Thoracic aorta (tissue), 2 donors: ENCODE measurements at places on chromosomes 5 and 9. TPM values are rescaled to one million over a fixed set of nuclear protein-coding genes. Genes with fewer than 3 reads are reported as not detected.

DNA sequence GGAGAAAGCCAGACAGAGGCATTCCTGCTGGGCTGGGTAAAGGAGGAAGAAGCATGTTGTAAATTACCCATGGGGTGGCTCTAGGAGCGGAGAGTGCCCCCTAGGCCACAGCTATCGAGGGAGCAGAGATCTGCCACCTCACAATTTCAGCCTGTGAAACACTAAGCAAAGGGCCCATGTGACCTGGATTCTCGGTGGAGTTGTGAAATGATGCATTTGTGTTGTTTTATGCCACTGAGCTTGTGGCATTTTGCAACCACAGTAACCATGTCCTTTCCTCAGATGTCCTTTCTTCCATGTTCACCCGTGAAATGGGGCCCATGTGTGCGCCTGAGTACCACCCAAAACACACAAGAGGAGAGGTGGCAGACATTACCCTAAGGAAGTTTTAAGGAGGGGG lies 159.3 kb downstream of the SYK start:
- no peak for DNase-seq

Gene ANKRA2
- total RNA-seq = 13.1 TPM

DNA sequence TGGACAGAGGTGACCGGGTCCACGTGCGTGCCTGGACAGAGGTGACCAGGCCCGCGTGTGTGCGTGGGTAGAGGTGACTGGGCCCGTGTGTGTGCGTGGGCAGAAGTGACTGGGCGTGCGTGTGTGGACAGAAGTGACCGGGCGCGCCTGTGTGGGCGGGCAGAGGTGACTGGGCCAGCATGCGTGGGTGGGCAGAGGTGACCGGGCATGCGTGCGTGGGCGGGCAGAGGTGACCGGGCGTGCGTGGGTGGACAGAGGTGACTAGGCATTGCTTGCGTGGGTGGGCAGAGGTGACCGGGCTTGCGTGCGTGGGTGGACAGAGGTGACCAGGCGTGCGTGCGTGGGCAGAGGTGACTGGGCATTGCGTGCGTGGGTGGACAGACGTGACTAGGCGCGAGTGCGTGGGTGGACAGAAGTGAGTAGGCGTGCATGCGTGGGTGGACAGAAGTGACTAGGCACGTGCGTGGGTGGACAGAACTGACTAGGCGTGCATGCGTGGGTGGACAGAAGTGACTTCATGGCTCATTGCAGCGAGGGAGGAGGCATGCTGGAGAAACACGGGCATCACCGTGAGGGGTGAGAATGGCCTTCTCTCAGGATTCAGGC lies 254.1 kb upstream of the IRX4 start:
- no peak for DNase-seq

GRCh38 chr9:69963803-69964202 lies 79.8 kb upstream of the MAMDC2 start:
- no peak for DNase-seq

Gene GTF2H2C
- total RNA-seq = 9.3 TPM

- no peak for DNase-seq
Observed at GRCh38 chr5:72436796-72437471, 70.3 kb downstream of the ZNF366 start.

GRCh38 chr9:134683714-134684374 lies 42.2 kb downstream of the COL5A1 start:
- no peak for DNase-seq

DNA sequence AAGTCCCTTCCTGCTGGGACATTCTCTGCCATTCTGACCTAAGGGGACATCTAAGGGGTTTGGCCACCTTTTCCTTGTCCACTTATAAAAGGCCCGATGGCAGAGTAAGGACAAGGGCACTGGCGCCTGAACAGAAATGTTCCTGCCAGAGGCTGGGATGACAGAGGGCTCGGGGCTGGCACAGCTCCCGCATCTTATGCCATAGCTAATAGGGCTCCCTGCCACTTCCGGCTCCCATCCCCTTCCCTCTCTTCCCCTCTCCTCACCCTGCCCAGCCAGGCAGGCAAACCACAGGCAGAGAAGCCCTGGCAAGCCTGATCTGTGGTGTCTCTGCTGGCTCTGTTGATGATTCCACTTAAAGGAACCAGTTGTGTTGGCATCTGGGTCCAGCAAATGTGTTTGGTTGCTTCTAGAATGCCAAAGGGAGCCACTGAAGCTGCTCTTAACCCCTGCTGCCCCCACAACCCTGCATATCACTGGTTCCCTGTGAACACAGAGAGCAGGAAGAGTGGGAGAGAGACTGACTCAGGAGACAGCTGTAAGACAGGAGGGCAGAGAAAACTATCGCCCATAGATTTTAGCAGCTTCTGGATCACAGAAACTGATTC lies 18.4 kb upstream of the ADRA1B start:
- DNase-seq = no peak

DNA sequence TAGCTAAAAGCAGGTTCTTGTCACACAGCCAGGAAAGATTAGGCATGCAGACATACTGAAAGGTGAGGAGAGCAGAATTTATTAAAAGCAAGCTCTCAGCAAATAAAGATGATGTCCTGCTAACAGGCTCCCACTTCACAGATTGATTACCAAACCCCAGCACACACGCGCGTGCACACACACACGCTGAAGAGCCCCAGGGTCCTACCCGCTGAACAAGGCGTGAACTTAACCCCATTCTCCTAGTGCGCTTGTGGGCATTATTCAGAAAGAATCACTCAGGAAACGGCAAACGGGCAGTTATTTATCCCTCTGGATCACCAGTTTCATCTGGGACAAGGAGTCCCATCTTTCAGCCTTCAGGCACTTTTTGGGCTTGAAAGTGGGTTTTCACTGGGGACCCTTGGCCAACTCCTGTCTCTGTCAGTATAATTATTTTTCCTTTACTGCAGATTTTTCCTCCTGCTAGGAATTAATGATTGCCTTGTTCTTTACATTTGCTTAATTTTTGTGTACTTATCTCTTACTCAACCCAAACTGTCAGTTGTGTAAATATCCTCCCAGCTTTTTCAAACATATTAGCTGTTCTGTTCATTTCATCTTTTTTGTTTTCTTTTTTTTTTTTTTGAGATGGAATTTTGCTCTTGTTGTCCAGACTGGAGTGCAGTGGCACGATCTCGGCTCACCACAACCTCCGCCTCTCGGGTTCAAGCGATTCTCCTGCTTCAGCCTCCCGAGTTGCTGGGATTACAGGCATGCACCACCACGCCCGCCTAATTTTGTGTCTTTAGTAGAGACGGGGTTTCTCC lies 92.6 kb downstream of the RIC1 start:
- DNase-seq = no peak

Gene PRLR
- total RNA-seq = 2.6 TPM

- DNase-seq = no peak
Observed at GRCh38 chr9:115877852-115878438, 275.6 kb upstream of the PAPPA start.

DNA sequence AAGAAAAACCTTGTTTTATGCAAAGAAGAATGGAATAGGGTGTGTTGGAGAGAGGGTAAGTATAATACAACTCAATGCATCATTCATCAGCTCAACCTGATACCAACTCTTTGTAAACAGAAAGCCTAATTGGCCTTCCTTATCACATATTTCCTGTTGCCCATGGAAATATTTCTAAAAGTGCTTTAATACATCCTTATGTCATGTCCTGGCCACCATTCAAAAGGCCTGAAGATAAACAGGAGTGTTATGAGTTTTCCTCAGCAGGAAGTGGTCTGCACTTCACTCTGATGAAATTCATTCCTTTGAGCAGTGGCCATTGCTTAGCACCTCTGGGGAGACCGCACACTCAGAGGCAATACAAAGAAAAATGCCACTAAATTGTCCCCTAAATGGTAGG lies 511.2 kb downstream of the SEMA5A start:
- no peak for DNase-seq

Gene PCDHB4
- total RNA-seq = 14.5 TPM

DNA sequence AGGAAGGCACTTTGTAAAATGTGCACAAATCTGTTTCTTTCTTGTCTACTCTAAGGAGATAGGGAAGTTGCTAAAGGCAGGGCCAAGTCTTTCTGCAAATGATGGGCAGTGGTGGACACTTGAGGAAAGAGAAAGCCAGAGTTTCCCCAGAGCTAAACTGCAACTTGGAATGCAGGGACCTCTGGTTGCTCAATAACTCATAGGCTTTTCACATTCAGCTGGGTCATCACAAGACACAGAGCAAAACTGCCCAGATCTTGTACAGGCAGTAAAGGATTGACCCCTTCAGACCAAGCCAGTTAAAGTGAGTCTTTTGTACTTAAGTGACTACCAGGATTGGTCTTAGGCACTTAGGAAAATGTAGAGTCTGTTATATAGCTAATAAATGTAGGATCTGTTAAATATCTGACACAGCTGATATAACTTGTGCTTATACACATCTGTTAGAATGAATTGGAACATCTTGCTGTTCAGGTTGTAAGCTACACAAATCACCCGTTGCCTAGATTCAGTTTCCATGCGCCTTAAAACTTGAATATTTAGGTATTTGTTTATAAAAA lies 13.5 kb upstream of the AGXT2 start:
- DNase-seq = no peak

- DNase-seq = no peak
Observed at GRCh38 chr9:89528540-89528939, 30.6 kb upstream of the SEMA4D start.
